ENCODE measurements at places on chromosomes 1 and 21. TPM values are rescaled to one million over a fixed set of nuclear protein-coding genes. Genes with fewer than 3 reads are reported as not detected.

Gene AADACL4
- total RNA-seq, result 0.36 TPM

DNA sequence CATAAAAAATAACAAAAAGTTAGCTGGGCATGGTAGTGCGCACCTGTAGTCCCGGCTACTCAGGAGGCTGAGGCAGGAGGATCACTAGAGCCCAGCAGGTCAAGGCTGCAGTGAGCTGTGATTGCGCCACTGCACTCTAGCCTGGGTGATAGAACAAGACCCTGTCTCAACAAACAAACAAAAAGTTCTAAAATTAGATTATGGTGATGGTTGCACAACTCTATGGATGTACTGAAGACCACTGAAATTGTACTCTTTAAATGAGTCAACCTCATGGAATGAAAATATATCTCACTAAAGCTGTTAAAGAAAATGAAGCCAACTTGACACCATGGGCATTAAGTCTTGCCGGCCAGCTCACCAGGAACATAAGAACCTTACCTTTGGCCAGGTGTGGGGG lies 9.1 kb downstream of the MRAP start:
- peaks cover 6% of the 10 kb centered on the region for H3K36me3 ChIP-seq
- H3K4me3 ChIP-seq, result no peak overlapping the region
- no peak for DNase-seq
- no peaks in the 10 kb centered on the region for H3K27me3 ChIP-seq
- H3K27ac ChIP-seq, result no peak overlapping the region

Gene ATAD3C
- total RNA-seq, result 2.9 TPM

Gene SLC66A1
- 20.7 TPM for total RNA-seq

Gene DESI2
- 30.7 TPM for total RNA-seq

GRCh38 chr1:235697508-235697907 lies 47.9 kb upstream of the GNG4 start:
- no peaks in the 10 kb centered on the region for H3K27me3 ChIP-seq
- DNase-seq, result no peak
- H3K36me3 ChIP-seq, result peaks cover 4% of the 10 kb centered on the region
- peaks cover 6% of the 10 kb centered on the region for H3K4me1 ChIP-seq
- no peak overlapping the region for H3K27ac ChIP-seq

Gene GJB4
- total RNA-seq, result not detected

DNA sequence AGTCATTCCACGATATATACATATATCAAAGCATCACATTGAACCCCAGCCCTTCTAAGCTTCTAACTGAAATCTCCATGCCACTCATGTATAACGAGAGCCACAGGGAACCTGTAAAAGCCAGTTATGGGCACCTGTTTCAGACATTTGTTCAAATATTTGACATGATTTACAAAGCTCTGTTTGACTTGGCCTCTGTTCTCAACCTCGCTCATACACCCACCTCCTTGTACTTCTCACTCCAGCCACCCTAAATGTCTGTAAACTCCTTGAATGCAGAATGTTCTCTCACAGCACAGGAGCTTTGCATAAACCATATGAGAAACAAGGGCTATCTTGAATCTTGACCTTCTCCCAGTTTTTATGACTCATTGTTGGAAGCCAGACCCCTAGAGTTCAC lies 36.9 kb upstream of the CD2 start:
- no peak for DNase-seq
- no peaks in the 10 kb centered on the region for H3K36me3 ChIP-seq
- H3K4me1 ChIP-seq, result peaks cover 8% of the 10 kb centered on the region
- H3K27ac ChIP-seq, result no peak overlapping the region
- no peak overlapping the region for H3K4me3 ChIP-seq
- no peaks in the 10 kb centered on the region for H3K27me3 ChIP-seq

- H3K36me3 ChIP-seq, result no peaks in the 10 kb centered on the region
Measured at GRCh38 chr1:41639332-41639936, 155.0 kb upstream of the EDN2 start.

- no peaks in the 10 kb centered on the region for H3K36me3 ChIP-seq
- DNase-seq, result no peak
- no peak overlapping the region for H3K4me3 ChIP-seq
Measured at GRCh38 chr1:206682111-206682510, 2.6 kb upstream of the MAPKAPK2 start.

Gene ADGRB2
- 21.5 TPM for total RNA-seq

DNA sequence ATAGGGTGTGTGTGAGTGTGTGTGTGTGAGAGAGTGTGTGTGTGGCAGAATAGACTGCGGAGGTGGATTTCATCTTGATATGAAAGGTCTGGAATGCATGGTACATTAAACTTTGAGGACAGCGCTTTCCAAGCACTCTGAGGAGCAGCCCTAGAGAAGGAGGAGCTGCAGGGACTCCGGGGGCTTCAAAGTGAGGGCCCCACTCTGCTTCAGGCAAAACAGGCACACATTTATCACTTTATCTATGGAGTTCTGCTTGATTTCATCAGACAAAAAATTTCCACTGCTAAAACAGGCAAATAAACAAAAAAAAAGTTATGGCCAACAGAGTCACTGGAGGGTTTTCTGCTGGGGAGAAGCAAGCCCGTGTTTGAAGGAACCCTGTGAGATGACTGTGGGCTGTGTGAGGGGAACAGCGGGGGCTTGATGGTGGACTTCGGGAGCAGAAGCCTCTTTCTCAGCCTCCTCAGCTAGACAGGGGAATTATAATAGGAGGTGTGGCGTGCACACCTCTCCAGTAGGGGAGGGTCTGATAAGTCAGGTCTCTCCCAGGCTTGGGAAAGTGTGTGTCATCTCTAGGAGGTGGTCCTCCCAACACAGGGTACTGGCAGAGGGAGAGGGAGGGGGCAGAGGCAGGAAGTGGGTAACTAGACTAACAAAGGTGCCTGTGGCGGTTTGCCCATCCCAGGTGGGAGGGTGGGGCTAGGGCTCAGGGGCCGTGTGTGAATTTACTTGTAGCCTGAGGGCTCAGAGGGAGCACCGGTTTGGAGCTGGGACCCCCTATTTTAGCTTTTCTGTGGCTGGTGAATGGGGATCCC lies 18.3 kb upstream of the HDAC1 start:
- H3K27me3 ChIP-seq, result no peaks in the 10 kb centered on the region
- H3K4me3 ChIP-seq, result peak overlapping the region; percentile 50
- H3K27ac ChIP-seq, result peak overlapping the region; percentile 94
- H3K4me1 ChIP-seq, result peaks cover 29% of the 10 kb centered on the region
- no peaks in the 10 kb centered on the region for H3K36me3 ChIP-seq

Gene FAM78B
- total RNA-seq, result 0.16 TPM

Gene SLC37A1
- 15.9 TPM for total RNA-seq

Gene C1QB
- not detected for total RNA-seq

Gene LIPI
- total RNA-seq, result not detected

DNA sequence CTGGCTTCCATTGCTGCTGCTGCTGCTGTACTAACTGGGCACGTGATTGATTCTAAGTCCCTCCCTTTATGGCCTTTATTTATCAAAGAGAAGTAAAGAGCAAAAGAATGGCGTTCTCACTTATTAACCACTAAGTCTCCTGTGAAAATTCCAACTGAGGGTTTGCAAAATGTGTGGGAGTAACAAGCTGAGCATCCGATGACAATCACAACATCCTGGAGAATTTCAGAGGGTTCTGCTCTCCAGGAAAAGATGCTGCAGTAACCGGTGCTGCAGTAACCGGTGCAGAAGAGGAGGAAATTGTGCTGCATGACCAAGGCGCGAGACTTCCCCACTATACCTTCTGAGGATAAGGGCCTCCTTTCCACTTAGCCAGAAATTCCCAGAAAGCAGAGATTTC lies 12.7 kb upstream of the MX2 start:
- H3K4me3 ChIP-seq, result no peak overlapping the region
- H3K27ac ChIP-seq, result no peak overlapping the region
- H3K36me3 ChIP-seq, result no peaks in the 10 kb centered on the region
- peaks cover 16% of the 10 kb centered on the region for H3K27me3 ChIP-seq
- H3K4me1 ChIP-seq, result no peaks in the 10 kb centered on the region

GRCh38 chr21:43198376-43198775 lies 29.6 kb downstream of the CRYAA start:
- H3K4me1 ChIP-seq, result peaks cover 38% of the 10 kb centered on the region
- H3K27ac ChIP-seq, result no peak overlapping the region
- no peak for DNase-seq
- peaks cover 15% of the 10 kb centered on the region for H3K36me3 ChIP-seq
- no peaks in the 10 kb centered on the region for H3K27me3 ChIP-seq

Gene PHLDA3
- 92.8 TPM for total RNA-seq

GRCh38 chr1:150165622-150166612 lies 16.2 kb downstream of the PLEKHO1 start:
- H3K36me3 ChIP-seq, result peaks cover 3% of the 10 kb centered on the region
- H3K27me3 ChIP-seq, result no peaks in the 10 kb centered on the region
- peak; percentile 56 for DNase-seq
- peaks cover 36% of the 10 kb centered on the region for H3K4me1 ChIP-seq
- H3K27ac ChIP-seq, result peak overlapping the region; percentile 58
- no peak overlapping the region for H3K4me3 ChIP-seq

All from mesothelial cell of epicardium (in vitro differentiated cells).